ENCODE measurements at places on chromosomes 6 and 20.

DNA sequence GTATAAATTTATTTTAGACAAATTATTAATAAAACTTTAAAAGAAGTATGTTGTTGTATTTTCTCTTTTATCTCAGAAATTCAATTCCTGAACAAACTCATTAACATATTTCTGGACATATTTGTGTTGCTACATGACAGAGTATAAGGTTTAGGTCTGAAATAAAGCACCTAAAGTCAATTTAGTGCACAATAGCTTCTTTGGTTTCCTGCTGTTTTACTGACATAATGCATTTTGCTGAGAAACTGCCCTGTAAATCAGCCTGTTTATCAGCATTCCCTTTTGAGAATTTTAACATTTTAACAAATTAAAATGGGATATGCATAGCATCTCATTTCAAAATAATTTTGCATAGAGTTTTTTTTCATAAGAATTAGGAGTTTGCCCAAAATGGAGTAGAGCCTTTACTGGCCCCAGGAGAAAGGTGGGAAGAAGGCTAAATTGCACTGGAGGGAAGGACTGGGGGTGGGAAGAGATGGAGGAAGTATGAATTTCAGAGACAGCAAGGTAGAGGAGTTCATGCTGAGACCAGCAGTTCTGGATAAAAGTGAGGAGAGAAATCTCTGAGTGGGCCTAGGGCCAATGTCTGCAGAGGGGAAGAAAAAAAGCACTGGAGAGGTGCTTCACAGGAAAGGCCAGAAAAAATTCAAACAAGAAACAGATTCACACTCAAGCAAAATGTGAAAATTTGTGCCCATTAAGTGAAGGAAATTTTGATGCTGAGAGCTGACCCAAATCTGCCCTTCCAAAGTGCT lies 324.2 kb upstream of the HSF2 start:
- DNase-seq = no peak

DNA sequence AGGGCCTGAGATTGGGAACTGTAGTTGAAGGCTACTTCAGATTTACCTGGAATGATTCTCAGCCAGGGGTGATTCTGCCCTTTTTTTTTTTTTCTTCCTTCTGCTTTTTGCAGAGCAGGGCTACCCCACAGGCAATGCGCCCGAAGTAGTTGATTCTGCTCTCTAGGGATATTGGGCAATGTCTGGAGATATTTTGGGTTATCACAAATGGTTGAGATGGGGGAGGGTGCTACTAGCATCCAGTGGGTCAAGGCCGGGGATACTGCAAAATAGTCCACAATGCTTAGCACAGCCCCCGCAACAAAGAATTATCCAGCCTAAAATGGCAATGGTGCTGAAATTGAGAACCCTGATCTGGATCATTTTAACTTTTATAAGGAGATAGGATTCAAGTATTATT lies 71.2 kb upstream of the ZMYND8 start:
- no peak for DNase-seq

GRCh38 chr20:49981218-49982071 lies 1.3 kb upstream of the SNAI1 start:
- DNase-seq = no peak

DNA sequence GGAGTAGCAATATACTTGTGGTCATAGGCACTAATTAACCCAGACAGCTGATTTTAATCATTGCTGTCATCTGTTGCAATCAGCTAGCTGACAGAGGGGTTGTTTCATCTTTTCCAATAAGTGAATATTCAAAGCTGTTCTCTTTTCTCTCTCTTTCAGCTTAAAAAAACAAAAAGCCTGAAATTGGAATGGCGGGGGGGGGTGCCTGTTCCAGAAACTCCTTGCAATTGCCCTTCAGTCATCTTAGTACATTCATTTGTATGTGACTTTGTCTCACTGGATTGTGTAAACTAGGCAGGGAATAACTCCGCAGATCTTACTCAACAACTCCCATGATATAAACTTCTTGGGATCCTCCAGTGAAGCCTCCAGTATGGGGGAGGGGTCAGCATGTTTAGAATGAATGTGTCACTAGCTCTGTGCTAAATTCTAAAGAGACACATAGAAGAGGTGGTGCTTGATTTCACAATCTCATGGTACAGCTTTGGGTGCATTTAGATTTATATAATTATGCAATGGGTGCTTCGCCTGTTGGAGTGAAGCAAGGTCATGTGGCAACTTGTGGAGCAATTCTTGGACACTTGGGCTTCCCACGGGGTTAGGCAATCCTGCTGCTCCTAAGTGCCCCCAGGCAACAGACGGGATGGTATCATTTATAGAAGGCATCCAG lies 40.1 kb downstream of the SLC24A3 start:
- no peak for DNase-seq

GRCh38 chr6:134235937-134236751 lies 81.8 kb downstream of the SGK1 start:
- DNase-seq = peak; percentile 76

Data from CD4-positive, alpha-beta T cell treated with Interleukin-4 for 4 hours (primary cell).